ENCODE measurements at places on chromosomes 1 and 21.

- no peak for DNase-seq
Observed at GRCh38 chr21:33237486-33237885, 7.7 kb downstream of the IFNAR2 start.

GRCh38 chr1:152191260-152191659 is 32.2 kb upstream of the RPTN start:
- no peak for DNase-seq

- no peak for DNase-seq
Observed at GRCh38 chr1:26913389-26913753, 404 bp downstream of the NR0B2 start.

GRCh38 chr1:172946814-172947507 is 103.8 kb downstream of the TNFSF18 start:
- DNase-seq = peak; percentile 62

DNA sequence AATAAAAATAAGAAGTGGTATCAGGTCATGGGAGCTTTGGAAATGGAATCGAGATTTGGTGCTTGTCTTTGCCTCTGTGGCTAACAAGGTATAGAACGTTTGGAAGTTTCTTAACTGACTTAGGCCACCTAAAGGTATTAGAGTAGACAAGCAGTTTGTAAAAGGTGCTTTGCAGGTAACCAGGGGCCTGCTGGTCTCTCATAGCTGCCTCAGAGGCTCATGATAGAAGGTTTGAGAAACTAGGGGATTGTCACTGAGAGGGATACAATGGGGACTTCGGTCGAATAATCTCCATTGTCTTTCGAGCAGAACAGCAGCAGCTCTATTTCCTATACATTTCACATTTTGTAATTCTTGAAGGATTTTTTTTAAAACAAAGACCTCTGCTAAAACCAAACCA is 37.6 kb downstream of the C21orf91 start:
- no peak for DNase-seq

DNA sequence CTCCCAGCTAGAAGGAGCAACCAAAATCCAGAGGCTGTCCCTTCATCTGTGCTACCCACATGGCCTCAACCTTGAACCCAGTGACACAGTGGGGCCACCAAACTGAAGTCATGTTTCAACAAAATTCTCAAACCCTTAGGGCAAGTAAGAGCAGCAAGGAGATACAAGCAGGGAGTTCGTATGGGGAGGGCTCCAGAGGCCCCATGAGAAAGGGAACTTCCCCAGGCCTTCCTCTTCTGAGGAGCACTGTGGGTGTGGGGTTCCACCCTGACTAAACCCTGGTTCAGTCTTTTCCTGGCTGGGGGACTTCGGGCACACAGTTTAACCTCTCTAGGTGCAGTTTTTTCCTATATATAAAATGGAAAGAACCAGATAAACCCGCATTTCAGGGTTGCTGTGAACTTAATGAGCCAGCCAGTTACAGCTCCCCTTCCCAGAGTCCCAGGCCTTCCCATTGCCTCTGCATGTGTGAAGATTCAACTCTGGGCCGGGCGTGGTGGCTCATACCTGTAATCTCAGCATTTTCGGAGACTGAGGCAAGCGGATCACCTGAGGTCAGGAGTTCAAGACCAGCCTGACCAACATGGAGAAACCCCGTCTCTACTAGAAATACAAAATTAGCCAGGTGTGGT is 8.0 kb upstream of the THEMIS2 start:
- DNase-seq = no peak

- peak; percentile 73 for DNase-seq
Observed at GRCh38 chr21:16535102-16535422, 805.3 kb downstream of the USP25 start.

DNA sequence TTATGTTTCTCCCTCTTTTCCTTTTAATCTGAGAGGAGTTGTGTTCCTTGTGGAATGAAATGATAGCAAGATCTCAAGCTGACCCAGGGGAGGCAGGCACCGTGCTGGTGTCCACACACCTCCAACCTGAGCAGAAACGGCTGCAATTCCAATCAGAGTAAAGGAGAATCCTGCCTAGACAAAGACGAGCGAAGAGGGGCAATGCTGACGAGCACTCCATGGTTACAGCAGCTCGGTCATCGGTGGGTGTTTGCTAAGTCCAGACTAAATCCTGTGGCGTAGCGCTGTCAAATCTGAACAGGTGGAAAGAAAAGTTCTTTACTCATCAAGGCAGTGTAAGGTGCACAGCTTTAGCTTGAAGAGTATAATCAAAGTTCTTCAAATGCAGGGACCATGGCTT is 74.8 kb downstream of the PLD5 start:
- DNase-seq = no peak

GRCh38 chr1:107327446-107327845 is 186.6 kb downstream of the NTNG1 start:
- no peak for DNase-seq

DNA sequence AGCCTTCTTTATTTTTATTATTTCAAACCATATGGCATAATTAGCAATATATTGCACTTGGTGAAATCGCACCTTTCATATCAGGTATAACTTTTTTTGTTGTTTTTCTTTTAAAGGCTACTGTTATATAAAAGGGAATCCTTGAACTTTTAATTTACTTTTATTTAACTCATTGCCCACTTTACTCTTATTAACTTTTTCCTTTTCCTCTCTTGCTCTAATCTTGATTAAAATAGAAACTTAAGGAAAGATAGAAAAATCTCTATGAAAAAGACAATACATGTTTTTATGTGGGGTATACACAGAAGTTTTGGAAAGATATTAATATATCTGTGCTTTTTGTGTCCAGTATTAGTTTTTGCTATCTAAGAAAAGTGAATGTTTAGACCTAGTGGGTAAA is 805.8 kb downstream of the USP25 start:
- no peak for DNase-seq

GRCh38 chr21:23949493-23949892 is 1657.8 kb downstream of the MRPL39 start:
- no peak for DNase-seq
